RPMI8226 (cell line): ENCODE measurements at places on chromosomes 5 and 9.

GRCh38 chr5:36691696-36692371, 85.4 kb downstream of the SLC1A3 start:
- DNase-seq = no peak

DNA sequence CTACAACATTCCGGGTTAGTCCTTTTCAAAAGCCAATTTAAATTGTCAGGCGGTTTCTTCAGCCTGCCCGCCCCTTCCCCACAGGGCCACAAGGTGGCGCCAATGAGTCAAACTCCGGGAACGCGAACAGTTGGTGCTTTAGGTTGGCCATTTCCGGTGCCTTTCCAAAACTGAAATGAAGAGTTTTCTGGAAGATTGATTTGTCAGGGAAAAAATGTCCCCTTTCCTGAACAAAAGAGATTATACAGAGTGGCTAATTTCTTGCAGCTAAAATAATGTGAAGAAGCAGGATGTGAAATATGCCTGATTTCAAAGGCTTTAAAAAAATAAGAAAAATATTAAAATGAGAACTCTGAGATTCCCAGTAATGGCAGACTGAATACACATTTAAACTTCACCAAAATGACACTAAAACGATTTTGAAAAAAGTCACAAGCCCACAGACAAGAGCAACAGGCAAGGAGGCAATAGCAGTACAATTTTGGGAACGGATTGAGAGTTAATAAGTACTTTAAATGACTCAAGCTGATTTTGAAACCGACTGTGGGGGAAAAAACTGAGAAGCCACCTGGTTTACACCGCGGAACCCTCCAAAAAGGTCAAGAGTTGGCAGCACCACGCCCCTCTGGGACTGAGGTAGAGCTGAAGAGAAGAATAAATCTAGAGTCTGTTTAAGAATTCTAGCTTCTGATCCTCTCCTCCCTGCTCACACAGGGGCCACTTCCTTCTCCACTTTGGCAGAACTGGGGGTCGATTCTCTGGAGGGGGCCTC, 45.7 kb downstream of the SLC46A2 start:
- DNase-seq = peak; percentile 51

DNA sequence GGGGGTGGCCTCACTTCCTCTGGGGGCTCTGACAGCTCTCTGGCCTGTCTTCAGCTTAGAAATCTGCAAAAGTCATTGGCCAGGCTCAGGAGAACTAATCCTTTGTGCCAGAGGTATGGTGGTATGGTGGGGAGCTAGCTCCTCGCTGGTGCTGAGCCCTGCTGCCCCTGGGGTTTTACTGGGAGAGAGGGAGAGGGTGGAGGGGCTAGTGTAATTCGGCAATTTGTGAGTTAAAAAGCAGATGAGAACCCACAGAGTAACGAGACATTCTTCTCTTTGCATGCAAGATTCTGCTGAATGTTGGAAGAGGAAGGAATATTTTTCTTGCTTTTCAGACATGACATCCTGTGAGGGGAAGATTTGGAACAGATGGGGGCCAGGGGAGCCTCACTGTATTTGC, 65.5 kb upstream of the SPRY4 start:
- no peak for DNase-seq

DNA sequence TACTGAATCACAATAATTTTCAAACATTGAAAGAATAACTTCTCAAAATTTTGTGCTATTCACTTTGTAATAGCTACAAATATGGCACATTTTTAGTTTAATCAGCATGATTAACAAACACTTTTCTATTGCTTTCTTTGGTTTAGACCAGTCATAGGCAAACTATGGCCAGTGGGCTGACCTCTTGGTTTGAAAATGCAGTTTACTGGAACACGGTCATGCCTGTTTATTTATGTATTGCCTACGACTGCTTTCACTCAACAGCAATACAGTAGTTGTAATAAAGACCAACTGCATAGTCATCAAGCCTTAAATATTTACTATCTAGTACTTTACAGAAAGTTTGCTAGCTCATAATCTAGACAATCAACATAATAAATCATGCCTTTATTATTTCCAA, 810.8 kb downstream of the TLE1 start:
- no peak for DNase-seq

DNA sequence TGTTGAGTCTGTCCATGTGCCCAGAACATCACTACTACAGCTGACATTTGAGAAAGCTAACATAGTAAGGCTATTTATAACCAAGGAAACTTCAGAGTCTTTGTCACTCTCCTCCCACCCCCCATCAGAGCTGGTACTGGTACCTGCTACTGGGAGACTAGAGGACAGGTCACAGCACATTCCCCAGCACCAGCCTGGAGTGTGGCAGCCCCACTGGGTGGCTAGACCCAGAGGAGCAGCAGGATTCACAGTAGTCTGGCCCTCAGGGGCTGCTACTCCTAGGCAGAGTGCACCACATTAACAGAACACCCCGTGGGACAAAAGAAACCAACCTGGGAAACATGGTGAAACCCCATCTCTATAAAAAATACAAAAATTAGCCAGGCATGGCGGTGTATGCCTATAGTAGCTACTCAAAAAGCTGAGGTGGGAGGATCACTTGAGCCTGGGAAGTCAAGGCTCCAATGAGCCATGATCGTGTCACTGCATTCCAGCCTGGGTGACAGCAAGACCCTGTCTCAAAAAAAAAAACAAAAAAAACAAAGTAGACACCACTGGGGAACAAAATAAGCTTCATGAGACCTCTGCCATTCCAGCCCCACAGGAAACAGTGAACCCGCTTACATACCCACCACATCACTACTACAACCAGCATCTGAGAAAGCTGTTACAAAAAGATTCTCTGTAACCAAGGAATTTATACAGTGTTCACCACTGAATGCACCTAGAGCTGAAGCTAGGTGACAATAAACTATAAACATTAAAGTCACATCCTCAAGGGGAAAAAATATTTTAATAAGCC, 26.3 kb upstream of the PTGER4 start:
- DNase-seq = no peak

DNA sequence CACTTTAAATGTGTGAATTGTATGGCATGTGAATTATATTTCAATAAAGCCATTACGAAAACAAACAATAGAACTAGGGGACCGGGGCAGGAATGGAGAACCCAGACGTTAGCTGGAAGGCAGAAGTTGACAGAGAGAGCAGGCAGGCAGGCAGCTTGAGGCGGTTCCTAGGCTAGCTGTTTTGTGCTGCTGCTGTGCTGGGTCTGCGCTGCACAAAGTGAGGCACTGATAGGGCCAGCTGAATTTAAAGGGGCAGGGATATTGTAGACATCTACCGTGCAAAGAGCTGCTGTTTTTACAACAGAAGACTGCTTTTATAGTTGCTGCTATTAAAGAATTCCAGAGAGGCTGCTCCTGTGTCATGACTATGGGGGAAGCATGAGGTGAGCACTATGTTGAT, 21.6 kb upstream of the MIER3 start:
- no peak for DNase-seq

- DNase-seq = peak; percentile 42
Observed at GRCh38 chr5:10452768-10453331, 11.2 kb downstream of the ROPN1L start.

DNA sequence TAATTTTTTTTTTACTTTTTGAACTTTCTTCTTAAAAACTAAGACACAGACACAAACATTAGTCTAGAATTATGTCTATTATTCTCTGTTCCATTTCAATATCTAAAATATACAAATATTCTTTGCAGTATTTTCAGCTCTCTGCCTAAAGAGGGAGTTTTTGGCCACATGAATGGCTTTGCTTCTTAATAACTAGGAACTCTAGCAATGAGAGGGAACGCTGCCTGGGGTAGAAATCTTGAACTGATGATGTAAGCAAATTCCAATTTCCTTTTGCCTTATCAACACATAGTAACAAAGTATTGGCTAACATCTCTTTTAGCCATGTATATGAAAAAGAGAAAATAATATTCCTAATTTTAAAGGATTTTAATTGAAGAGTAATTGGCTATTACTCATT, 51.9 kb downstream of the SLC25A46 start:
- no peak for DNase-seq

GRCh38 chr5:23389291-23390101, 117.9 kb upstream of the PRDM9 start:
- no peak for DNase-seq

DNA sequence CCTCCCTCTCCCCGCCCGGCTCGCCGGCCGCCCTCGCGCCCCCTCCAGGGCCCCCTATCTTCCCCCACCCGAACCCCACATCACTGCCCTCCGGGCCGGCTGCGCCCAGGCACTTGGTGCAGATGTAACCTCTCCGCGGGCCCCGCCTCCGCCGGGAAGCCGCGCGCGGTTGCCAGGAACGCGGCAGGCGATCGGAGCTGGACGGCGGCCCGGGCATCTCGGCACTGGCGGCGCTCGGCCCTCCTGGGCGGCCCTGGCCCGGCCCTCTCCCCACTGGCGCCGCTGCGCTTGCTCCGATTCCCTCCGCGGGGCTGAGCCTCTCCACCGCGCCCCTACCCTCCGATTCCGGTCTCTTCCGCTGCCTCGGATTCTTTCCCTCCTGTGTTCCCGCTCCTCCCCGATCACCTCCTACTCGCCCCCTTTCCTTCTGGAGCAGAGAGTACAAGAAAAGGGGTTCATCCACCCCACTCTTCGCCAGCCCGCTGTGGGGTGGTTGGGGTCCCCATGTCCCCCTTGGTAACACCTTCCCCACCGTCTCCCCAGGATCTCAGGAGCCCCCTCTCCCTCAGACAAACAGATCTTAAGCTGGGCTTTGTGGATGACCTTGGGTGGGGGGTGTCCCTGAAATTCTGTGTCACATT, 70.6 kb downstream of the C9orf50 start:
- peak; percentile 62 for DNase-seq

DNA sequence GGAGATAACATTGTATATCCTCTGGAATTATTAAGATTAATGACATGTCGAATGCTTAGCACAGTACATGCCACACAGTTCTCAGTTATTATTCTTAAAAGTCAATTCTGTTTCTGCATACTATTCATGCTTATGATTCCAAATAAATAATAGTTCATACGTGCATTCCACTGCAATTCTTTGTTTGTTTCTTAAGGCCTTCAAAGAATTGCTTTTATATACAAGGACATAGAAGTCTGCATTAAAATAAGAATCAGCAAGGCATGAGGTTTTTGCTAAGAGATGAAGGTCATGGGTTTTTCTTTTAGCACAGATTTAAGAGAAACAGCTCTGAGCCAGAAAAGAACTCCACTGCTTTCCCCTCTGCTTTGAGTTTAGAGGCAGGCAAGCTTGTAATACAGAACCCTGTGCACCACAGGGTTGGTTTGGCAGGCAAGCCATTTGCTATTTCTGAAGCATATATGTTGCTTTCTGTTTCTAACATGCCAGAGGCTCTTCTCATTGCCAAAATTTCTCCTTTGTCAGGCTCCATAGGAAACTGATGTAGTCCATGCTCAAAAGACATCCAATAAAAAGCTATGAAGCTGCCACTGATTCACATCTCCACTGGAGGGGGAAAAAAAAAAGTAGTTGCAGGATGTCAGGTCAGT, 420.6 kb upstream of the TYRP1 start:
- DNase-seq = no peak

- DNase-seq = no peak
Observed at GRCh38 chr5:61409568-61409967, 77.5 kb downstream of the ZSWIM6 start.

- DNase-seq = no peak
Observed at GRCh38 chr9:17425384-17425783, 153.5 kb upstream of the SH3GL2 start.

GRCh38 chr9:86589273-86589672, 235.1 kb upstream of the TUT7 start:
- DNase-seq = no peak
